NCI-H510A treated with DMSO at 0.1 percent for 48 hours (cell line): ENCODE measurements at places on chromosomes 5 and 9.

- no peak for DNase-seq
Observed at GRCh38 chr5:151572657-151573368, 18.3 kb downstream of the FAT2 start.

DNA sequence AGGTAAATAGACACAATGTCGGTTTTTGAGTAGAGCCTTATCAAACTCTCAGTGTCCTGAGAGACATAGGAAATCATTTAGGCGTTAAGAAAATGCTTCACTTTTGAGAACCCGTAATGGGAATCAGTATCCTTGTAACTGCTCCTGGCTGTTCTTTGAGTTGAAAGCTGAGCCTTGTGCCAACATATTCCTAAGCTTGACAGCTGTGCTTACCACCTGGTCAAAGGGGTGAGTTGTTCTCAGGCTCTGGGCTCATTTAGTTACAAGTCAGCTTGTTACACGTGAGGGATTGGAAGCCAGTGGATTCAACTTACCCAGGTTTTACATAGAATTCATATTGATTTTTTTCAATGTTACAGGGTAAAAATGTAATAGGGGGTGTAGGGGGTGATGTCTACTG lies 145.9 kb downstream of the GABRB2 start:
- no peak for DNase-seq

- DNase-seq, result no peak
Observed at GRCh38 chr9:13556656-13557055, 277.2 kb upstream of the MPDZ start.

- no peak for DNase-seq
Observed at GRCh38 chr9:108546215-108546614, 309.6 kb downstream of the ACTL7B start.

GRCh38 chr5:8436924-8437323 lies 568.0 kb downstream of the MTRR start:
- no peak for DNase-seq

DNA sequence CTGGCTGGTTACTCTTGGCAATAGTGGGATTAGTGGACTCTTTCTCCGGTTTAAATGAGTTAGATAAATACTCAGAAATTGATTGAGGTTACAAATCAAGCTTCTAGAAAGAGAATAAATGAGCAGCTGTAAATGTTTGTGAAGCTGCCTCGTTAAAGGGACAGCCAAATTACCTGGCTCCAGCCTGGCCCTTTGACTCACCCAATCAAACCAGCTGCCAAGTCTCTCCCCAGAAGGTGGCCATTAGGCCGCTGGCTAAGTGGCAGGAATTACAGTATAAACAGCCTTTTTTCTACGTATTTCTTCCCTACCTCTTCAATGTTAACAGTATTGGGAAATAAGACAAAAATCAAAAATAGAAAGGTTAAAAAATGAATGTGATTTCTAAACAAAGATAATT lies 46.0 kb upstream of the SRFBP1 start:
- DNase-seq, result no peak

DNA sequence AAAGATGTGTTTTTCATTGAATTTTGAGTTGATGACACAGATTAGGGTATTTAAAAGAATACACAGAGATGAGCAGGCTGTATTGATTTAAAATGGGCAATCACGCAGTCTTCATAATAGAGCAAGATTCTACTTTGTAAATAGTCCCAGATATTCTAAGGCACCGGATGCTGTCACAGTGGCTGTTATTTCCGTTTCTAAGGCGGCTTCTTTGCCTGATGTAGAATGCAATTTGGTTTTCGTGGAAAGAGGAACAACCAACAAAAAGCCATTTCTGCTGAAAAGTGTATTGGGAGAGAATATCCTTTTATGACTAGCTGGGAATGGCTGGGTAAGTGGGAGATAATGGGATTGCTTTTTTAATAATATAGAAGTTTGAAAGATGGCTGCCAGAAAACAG lies 17.5 kb downstream of the PRKACG start:
- no peak for DNase-seq

DNA sequence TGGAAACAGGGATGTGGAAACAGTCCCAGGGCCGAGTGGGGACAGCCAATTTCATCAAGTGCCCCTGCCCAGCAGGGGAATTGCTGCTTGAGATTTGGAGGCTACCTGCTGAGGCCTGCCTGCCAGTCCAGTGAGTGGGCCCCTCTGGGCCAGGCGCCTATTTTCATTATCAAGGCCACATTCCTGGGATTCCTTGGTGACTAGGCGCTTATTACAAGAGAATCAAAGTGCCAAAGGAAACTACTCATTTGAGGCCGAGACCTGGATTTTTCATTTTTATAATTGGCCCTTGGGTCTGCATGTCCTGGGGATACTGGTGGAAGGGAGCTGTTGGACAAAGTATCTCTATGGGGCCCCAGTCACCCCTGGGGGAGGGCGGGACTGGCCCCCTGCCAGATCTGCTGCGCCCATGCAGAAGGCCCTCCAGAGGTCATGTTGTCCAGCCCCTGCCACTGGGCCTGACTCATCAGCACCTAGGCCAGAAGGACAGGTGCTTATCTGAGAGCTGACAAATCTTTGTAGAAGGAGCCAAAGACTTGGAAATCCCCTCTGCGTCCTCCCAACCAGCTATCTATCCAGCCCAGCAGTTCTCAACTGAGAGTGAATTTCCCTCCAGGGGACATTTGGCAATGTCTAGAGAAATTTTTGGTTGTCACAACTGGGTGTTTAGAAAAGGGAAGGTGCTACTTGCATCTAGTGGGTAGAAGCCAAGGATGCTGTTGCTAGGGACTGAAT lies 45.6 kb downstream of the FOXI1 start:
- no peak for DNase-seq

DNA sequence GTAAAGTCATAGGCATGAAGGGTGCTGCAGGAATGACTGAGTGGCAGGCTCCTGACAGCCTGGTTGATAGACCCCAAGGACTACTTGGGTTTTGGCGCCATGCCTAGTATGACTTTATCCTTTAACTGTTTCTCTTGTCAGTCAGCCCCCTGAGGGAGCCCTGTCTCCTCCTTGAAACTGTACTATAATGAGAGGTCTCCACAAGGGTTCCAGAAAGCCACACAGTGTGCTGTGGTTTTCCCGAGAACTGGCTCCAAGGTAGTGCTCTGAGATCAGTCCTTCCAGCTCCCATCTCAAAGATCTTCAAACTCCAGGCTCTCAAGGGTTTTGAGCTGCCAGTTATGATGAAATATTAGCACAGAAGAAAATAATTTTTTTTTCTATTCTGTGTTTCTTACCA lies 26.7 kb upstream of the TNC start:
- no peak for DNase-seq

- no peak for DNase-seq
Observed at GRCh38 chr9:109857336-109857735, 77.3 kb downstream of the PALM2AKAP2 start.

- DNase-seq, result no peak
Observed at GRCh38 chr5:57041570-57041969, 89.6 kb upstream of the MIER3 start.

DNA sequence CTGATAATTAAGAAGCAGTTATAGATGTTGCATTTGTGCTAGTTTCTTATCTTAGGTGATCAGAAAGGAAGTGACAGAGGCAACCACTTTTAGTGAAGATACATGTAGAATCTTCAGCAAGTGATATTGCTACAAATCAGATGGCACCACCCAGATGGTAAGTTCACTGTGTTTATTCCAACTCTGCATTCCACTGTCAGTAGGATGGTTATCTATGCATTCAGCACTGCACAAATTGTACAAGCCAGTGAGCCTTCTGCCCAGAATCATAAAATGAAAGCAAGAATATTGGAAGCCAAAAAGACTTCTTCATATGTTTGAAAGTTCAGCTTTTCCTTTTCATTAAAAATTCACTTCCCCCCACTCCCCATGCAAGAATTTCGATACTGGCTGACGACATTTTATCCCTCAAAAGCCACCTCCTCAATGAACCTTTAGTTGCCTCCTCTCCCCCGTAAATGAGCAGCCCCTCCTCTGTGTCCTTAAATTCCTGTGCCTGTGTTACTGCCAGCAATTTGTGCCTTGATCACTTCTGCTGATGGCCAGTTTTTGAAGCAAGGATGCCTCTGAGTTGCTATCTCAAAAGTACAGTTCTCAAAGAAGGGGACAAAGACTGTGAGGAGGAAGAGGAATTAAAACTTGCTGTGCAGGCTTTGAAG lies 91.6 kb downstream of the ZSWIM6 start:
- no peak for DNase-seq

GRCh38 chr9:16207161-16207560 lies 654.3 kb downstream of the CCDC171 start:
- no peak for DNase-seq

GRCh38 chr5:109409844-109410388 lies at the start of gene PJA2:
Gene PJA2 (minus strand): TSS chr5:109409974. CDS start chr5:109383433, 26,541 bp downstream.
- DNase-seq, result peak; percentile 91

- DNase-seq, result no peak
Observed at GRCh38 chr5:173451651-173452050, 123.4 kb upstream of the STC2 start.

DNA sequence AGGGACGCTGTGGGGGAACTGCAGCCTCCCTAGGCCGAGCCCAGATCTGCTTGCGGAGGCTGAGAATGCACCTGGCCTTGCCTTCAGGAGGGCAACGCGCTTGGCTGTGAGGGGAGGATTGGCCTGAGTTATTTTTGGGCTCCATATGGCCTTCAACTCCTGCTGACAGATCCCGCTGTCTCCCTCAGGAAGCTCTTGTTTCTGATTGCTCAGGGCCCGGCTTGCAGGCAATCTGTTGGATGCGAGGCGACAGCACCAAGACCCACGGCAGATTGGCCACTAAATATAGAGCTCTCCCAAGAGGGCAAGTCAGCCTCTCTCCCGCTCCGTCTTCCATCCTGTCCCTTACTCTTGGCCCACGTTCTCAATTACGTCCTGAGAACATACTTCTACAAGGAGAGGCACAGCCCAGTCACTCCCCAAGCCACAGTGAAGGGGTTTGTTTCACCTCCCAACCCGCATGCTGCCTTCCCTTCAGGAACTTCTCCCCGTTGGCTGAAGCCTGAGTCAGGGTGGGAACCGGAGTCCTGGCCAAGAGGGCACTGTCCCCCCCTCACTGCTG lies 53.6 kb downstream of the RASGEF1C start:
- DNase-seq, result no peak

DNA sequence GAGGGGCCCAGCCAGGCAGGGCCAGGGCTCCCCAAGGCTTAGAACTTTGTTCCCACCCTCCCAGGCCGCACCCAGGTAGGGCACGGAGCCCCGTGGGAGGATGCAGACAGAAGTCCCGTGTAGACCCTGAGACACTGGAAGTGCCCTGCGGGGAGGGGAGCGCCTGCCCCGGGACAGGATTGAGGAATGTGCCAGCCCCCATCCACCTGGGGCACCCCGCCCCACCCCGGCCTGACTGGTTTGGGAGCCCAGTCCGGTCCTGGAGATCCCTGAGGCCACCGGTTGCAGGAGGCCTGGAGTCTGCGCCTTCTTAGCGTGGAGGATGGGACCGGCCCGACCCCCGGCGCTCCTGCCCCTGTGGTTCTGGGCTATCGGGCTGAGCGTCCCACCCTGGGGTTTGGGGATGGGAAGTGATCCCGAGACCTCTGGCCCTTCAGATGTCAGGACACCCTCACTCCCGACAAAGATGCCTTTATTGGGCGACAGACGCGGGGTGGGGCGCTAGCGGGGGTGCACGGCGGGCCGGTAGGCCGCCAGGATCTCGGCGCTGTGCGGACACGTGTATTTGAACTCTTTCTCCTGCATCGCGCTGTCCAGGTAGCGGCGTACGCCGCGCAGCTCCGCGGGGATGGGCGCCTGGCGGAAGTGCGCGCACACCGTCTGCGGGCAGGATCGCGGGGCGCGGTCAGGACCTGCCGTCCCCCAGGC lies 2.0 kb downstream of the CLIC3 start:
- DNase-seq, result no peak

DNA sequence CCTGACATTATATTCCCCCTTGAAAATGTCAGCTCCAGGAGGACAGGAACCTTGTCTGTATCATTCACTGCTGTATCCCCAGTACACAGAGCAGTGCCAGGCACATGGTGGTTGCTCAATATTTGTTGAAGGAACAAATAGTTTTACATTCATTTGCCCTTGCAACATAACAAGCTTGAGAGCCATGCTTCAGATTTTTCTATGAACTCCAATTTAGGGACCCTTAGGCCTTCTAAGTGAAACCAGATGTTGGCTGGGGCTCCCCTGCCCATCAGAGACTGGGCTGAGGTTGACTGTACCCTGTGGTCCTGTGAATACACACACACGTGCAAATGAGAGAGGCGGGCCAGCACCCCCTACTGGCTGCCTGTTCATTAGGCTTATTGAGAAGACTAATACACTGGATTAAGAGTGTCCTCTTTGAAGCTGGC lies 214.9 kb upstream of the WWC1 start:
- DNase-seq, result no peak

- no peak for DNase-seq
Observed at GRCh38 chr9:34203275-34203991, 24.6 kb downstream of the UBAP1 start.

GRCh38 chr9:112945620-112946208 lies 55.0 kb upstream of the SLC46A2 start:
- DNase-seq, result no peak

DNA sequence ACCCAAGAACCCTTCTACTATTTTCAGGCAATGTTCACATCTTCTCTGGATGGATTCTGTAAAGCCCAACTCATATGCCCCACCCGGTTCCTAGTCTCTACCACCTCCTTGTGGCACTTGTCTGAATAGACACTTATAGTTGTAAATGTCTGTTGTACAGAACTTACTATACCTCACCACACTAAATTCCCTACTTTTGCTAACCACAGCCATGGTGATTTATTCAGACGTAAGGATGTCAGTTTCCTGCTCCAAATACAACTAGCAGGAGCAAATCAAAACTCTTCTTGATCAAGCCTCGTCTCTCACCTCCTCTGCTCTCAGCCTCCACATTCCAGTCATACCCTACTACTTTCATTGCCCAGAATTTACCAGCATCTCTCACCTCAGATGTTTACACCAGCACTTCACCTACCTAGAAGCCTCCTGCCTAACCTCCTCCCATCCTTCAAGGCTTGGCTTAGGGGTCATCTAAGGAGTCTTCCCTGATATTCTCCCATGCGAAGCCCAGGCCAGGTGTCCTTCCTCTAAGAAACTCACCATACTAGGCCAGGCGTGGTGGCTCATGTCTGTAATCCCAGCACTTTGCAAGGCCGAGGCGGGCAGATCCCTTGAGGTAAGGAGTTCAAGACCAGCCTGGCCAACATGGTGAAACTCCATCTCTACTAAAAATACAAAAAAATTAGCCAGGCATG lies 75.5 kb downstream of the MAPKAP1 start:
- peak; percentile 43 for DNase-seq

- no peak for DNase-seq
Observed at GRCh38 chr5:34703767-34704713, 47.9 kb downstream of the RAI14 start.

- DNase-seq, result peak; percentile 2
Observed at GRCh38 chr9:106487266-106487665, 375.7 kb upstream of the ZNF462 start.
